ENCODE measurements at places on chromosomes 6 and 20.

GRCh38 chr6:129596522-129596921 is 113.5 kb downstream of the ARHGAP18 start:
- DNase-seq: no peak

- DNase-seq: no peak
Observed at GRCh38 chr6:7264041-7264440, 49.0 kb downstream of the SSR1 start.

DNA sequence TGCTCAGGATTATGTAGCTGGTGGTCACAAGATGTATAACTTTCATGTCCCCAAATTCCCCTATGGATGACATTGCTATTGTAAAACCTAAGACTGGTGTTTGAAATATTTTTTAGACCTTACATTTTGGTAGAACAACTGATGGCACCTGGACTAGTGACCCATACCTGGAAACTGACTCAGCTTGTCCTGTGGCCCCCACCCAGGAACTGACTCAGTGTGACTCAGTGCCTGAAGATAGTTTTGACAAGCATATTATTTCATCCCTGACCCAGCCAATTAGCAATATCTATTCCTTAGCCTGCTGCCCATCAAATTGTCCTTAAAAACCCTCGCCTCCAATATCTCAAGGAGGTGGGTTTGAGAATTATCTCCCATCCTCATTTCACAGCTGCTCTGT is 90.9 kb upstream of the GRIK2 start:
- DNase-seq: no peak

DNA sequence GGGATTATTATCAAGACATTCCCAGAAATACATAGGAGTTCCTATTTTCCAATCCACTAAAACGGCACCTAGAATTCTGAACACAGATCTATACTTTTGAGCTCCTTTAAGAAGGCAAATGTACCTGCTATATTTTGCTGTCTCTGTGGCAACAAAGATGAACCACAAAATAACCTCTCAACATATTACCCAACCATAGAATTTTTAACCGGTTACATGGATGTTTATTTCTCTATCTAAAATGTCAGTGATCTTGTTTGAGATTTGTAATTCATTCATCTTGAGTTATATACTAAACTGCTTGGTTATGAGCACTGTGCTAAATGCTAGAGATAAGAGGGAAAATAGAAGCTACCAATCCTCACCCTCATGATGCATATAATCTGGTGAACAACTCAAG is 117.5 kb upstream of the HMGCLL1 start:
- no peak for DNase-seq

- DNase-seq: no peak
Observed at GRCh38 chr6:50102676-50103075, 52.9 kb upstream of the DEFB112 start.

GRCh38 chr6:95819939-95820338 is 195.8 kb upstream of the FUT9 start:
- peak; percentile 77 for DNase-seq
